ENCODE measurements at places on chromosomes 6 and 20.

DNA sequence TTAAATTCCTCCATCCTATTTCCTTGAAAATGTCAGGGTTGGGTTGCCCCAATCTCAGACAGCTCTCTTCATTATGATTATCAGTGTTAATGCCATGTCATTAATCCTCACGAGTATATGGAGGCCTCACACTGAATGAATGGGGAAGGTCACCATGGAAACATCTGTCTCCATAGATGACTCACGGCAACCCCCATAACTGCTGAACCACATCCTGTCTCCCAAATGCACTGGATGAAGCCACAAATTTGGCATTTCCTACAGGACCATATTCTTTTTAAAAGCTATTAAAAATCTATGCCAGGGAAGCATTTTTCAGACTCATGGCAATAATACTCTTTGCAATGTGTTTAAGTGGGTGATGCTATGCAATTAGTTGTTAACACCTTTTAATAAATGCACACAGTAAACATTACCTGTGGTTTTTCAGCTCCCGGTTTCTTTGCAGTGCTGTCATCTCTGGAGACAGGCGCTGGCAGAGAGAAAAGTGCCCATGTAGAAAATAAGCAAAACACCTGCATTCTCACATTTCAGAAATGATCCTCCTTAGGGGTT lies 80.1 kb upstream of the PTPRK start:
- DNase-seq: peak; percentile 74

GRCh38 chr6:18349386-18349785 lies 37.8 kb upstream of the RNF144B start:
- no peak for DNase-seq

DNA sequence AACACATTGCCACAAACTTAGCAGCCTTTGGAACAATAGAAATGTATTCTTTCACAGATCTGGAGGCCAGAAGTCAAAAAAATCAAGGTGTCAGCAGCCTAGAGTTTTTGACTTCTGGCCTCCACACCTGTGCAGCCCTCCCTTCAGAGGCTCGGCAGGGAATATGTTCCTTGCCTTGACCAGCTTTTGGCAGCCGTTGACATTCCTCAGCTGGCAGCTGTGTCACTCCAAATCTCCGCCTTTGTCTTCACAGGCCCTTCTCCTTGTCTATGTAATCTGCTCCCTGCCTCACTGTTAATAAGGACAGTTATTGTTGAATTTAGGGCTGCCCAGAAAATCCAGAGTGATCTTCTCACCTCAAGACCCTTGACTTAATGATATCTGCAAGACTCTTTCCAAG lies 17.2 kb upstream of the AHI1 start:
- DNase-seq: no peak

DNA sequence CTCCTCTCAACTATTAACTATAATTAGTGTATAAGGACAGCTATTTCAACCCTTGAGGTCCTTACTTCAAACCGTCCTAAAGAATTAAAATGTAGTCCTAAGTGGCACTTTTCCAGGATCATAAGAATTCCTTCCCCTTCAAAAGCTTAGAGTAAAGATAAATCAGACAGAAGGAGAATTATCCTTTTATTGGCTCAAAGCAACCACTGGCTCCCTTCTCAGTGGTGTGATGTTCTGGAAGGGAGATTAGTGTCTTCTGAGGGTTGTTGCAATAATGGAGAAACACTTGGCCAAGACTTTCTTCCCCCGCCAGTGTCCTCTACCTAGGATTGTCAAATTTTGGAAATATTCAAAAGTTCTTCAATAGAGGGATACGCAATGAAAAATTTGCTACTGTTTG lies 89.1 kb upstream of the PLEKHG1 start:
- no peak for DNase-seq

DNA sequence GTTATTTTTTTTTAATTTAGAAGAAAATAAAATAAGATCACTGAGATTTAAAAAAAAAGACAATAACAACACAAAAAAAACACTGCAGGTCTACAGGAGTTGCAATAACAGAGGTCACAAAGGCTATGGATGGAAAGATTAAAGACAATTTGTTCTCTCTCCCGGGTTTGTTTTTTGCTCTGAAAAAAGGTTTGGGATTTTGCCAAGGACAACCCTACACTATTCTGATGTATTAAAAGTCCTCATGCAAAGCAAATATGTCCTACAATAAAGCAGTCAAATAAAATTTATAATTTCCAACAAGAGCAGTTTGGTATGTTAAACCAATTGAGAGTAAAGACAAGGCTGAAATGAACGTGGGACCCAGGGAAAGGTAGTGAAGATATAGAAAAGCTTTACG lies 55.6 kb downstream of the PTPRK start:
- DNase-seq: peak; percentile 23

DNA sequence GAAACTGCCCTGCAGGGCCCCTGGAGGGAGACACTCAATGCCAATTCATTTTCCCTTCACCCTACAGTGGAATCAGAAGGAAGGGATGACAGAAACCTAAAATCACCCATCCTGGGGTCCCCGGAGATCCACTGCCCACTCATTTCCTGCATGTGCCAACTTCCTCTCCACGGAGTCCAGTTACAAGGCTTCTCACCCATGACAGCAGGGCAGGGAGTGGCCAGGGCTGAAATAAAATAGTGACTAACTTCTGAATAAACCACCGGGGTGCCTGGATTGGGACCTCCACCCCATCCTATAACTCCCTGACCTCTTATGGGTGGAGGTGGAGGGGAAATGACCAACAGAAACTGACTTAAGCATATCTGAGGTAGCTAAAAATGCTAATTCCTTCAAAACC lies 362.3 kb downstream of the MAFB start:
- no peak for DNase-seq

- no peak for DNase-seq
Measured at GRCh38 chr20:37295001-37295400, 5.5 kb downstream of the MANBAL start.

GRCh38 chr20:57880571-57880892 lies 170.7 kb upstream of the PMEPA1 start:
- peak; percentile 73 for DNase-seq

DNA sequence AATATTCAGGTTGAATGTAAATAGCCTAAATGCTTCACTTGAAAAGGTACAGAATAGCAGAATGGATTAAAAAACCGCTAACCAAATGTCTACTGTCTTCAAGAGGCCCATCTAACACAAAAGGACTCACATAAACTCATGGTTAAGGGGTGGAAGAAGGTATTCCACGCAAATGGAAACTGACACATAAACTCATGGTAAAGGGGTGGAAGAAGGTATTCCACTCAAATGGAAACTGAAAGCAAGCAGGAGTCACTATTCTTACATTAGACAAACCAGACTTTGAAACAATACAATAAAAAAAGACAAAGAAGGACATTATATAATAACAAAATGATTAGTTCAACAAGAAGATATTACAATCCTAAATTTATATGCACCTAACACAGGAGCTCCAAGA lies 38.3 kb upstream of the PKIB start:
- no peak for DNase-seq

GRCh38 chr6:131900231-131900630 lies 50.9 kb downstream of the CCN2 start:
- no peak for DNase-seq

DNA sequence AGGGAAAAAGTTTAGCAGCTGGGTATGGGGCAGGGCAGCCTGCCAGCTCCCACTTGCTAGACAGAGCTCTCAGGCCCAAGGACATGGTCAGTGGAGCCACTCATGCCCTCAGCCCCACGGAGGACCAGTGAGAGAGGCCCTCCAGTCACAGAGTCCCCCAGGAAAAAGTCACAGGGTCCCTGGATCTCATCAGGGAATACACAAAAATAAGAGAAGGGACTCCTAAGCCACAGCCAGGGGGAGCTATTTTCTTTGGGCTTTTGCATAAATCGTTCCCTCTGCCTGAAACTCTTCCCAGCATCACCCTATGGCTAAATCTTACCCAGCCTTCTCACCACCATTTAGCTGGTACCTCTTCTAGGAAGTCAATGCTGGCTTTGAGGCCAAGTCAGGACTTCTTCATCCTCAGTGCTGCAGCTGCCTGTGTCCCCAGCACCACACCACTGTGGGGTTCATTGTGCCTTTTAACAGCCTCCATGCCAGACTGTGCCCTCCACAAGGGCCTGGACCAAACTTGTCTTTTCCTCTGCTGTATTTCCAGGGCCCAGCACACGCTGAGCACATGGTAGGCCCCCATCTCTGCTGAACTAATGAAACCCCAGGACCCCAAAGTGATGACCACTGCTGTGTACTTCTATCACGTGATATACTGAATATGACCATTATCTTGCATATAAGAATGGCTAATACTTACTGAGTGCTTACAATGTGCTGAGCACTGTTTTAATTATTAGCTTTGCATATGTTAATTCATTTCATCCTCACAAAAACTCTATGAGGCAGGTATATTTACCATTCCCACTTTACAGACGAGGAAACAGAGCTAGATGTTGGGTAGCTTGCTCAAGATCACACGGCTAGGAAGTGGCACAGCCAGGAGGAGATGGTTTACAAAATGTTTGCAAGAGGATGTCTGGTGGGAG lies 2.0 kb downstream of the ZNF335 start:
- DNase-seq: peak; percentile 55

DNA sequence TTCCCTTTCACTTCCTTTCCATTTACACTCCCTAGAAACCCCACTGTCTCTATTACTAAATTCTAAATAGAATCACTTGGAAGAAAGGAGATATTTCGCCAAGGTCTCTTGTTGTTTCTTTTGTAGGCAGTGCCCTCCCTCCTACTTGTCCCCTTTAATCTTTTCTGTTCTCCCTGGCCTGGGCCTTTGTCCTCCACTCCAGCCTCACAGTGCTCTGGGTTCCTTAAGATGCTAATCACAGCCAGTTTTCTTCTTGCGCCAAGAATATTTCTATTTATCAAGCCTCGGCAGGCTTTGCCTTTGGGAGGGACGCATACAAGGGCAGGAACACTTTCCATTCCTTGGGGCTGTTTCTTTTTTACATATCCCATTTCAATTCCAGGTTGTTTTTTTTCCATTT lies 520.6 kb upstream of the CHD6 start:
- DNase-seq: no peak

- DNase-seq: peak; percentile 69
Measured at GRCh38 chr6:113065611-113066010, 718.5 kb downstream of the RFPL4B start.

Measured in lung (tissue), 17 donors.